ENCODE measurements at places on chromosomes 3 and 15. TPM values are rescaled to one million over a fixed set of nuclear protein-coding genes. Genes with fewer than 3 reads are reported as not detected.
A peak's percentile ranks its signal among the peaks of the same experiment; 100 is the strongest.

GRCh38 chr3:60384341-60384740 is 866.9 kb downstream of the FHIT start:
- no peak for DNase-seq

DNA sequence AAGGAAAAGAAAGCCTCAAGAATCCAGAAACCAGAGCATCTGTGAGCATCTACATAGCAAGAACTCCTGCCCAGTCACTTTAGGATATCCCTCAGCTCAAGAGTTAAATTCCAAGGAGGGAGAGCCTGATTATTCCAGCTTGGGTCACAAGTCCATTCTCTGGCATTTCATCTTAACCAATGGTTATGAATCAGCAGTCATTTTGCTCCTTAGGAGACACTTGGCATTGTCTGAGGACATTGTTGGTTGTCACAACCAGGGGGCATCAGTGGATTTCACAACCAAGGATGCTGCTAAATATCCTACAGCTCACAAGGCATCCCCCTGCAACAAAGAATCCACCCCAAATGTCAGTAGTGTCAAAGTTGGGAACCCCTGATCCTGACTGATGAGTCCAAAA is 51.0 kb upstream of the LMCD1 start:
- DNase-seq: no peak

DNA sequence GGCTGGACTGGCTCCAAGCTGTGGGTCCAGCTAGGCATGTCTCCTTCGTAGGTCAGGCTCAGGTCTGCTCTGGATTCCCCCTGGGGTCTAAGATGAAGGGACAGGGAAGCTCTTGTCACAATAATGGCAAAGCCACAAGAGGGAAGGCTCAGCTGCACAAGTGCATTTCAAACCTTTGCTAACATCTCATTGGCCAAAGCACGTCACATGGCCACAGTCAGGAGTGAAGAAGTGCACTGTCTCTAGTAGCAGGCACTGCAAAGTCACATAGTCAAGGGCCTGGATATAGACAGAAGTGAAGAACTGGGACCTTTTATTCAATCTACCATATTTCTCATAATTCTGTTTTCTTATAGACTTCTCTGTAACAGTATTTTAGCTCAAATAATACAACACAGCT is 20.1 kb downstream of the DLEC1 start:
- no peak for DNase-seq

GRCh38 chr3:149640976-149641728 is 16.7 kb downstream of the WWTR1 start:
- DNase-seq: no peak

GRCh38 chr3:48989796-48990635 is at the start of gene P4HTM:
TSS of gene P4HTM (plus strand) at chr3:48990241. CDS start at chr3:48990257, 16 bp downstream.
- peak; percentile 53 for DNase-seq

- no peak for DNase-seq
Observed at GRCh38 chr3:171228240-171228639, 201.7 kb upstream of the SLC2A2 start.

GRCh38 chr3:31565288-31565687 is 32.6 kb downstream of the STT3B start:
- no peak for DNase-seq

DNA sequence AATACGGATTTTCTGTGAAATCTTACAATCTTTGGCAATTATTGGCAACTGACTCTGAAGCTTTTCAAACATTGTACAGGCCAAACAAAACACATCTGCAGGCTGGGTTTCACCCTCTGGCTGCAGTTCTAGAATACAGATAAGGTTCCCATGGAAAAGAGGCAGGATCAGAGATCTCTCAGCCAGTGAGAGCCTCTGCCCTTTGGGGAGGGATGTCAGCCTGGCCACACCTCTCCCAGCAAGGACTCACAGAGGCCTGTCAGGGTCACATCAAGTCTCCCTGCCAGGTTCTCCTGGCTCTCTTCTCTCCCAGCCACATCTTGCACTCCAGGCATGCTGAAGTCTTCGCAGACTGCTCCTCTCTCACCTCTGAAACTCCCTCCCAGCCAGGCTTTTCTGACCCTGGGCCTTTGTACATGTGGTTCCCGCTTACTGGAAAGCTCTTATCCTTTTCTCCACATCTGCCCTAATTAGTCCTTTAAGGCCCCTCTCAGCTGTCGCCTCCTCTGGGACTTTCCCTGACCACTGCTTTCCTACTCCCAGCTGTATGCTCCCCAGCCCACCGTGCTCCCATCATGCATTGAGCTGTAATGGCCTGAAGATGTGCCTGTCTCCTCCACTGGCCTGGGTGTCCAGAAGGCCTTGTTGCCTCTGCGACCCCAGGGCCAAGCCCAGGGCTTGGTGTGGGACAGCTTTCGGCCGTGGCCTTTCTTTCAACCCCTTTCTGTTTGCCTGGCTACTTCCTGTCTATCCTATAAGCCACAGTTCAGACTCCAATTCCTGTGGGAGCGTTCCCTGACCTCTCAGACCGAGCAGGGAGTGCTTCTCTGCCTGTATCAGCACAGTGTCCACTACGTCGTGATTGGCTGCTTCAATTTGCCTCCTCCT is 4.3 kb downstream of the RBP1 start:
- no peak for DNase-seq

GRCh38 chr15:89826671-89827655 is 12.3 kb upstream of the ANPEP start:
- no peak for DNase-seq

DNA sequence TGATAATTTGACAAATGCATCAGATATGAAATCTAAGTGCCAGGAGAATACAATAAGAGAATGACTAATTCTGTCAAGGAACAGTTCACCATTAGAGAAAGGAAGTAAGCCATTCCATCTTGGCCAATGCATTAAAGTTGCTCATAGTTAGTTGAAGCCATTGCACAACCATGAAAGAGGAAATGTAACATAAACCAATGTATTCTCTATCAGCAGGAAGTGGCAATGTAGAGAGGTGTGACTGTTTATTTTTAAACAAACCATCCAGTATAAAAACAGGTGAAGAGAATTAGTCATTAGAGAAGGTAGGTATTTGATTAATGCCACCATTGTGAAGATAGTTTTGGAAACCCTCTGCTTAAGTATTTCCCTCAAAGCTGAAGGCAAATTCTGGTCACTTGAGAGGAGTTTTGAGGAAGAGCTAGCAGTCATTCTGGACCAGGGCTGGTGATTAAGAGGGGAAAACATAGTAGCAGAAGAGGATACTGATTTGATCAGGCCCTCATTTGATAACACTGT is 10.7 kb upstream of the ANXA2 start:
- DNase-seq: peak; percentile 40

- no peak for DNase-seq
Observed at GRCh38 chr3:84943379-84943778, 15.4 kb upstream of the CADM2 start.

DNA sequence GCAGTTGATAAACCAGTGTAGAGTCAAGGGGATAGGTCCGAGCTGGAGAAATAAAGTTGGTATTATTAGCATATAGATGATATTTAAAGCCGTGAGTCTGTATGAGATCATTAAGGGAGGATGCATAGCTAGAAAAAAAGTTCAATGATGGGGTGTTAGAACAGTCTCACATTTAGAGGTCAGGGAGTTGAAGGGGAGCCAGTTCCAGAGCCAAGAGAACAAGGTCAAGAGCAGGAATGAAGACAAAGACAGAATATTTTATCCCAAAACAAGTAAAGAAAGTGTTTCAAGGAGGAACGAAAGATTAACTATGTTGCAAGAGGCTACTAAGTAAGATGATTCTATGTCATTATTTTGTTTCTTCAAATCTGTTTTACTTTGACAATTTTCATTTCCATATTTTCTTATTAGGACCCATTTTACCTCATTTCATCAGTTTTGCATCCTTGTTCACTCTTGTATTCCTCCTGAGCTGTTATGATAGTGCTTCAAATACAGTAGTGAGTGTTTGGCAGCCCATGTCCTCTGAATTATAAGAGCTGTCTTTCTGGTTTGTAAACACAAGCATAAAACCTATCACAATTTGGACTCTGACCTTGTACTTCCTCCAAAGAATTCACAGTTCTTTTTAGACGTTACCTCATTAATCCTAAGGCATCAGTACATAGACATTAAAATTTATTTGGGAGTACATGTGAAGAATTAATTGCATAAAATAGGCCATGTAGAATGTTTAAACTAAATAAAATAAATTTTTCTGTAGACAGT is 695.7 kb upstream of the NECTIN3 start:
- no peak for DNase-seq

DNA sequence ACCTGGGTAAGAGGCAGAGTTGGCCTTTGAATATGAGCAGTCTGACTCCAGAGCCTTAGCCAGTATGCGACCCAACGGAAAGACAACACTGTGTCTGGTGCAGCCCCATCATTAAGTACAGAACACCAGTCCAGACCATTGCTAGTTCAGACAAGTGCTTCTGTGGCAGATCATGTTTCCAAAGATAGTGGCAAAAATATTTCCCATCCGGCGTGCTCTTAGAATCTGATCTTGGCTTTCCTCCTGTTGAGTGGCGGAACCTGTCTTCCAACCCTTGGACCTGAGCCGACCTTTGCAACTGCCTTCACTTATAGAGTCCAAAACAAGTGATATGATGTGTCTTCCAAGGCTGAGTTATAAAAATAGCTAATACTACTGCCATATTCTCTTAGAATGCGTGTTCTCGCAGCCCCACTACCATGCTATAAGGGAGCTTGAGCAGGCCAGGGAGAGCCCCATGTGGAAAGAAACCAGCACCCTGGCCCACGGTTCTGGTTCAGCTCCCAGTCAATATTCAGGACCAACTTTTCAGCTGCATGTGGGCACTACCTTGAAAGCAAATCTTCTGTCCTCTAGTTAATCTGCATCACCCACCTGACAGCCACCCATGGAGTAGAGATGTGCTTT is 322.4 kb upstream of the SLCO3A1 start:
- DNase-seq: no peak

DNA sequence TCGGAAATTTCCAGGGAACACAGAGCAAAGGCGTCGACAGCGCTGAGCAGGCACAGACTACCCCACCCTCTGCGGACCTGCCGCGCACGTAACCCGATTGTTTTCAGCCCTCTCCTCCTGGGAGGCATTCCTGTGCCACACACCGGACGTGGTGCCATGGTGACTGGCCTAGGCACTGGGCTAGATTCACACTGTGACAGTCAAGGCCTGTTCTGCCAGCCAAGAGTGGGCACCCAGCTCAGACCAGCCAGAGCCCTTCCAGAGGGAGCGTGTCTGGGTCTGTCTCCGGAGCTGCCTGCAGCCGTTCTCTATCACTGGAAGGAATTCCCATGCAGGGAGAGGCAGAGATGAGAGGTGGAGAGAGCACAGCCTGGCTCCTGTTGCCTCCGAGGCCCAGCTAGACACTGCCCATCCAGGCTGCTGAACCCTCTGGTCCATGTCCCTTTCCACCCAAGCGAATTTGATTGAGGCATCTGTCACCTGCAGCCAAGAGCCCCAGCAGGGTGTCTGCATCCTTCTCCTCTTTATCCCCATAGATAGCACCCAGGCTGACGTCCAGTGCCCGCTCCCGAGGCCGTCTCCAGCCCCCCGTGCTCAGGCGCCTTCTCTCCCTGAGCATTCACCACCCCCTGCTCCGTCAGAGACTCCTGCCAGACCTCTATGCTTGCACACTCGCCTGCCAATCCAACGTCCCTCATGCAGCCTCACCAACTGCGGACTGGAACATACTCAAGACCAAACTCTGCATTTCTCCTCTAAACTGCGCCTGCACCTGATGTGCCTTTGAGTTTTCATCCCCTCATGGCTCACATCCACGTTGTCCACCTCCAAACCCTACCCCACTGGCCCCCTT is 267.5 kb downstream of the OCA2 start:
- DNase-seq: no peak

DNA sequence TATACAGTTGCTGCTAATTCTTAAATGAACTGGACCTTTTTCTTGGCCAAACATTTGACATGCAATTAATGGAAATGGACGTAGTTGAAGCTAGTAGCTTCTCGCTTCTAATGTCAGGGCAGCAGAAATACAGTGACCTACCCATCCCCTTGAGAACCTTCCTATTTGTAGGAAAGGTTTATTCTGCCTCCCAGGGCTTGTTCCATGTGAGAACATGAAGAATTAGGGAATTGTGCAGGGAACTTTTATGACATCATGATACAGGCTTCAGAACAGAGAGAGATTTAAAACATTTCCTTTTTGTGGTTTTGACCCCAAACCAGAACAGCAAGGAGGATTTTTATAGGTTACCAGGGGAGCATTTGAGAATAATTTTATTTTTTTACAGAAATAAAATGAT is 406.6 kb upstream of the PPP2R3A start:
- DNase-seq: no peak

GRCh38 chr3:48407542-48408099 is 22.3 kb downstream of the PLXNB1 start:
- no peak for DNase-seq

DNA sequence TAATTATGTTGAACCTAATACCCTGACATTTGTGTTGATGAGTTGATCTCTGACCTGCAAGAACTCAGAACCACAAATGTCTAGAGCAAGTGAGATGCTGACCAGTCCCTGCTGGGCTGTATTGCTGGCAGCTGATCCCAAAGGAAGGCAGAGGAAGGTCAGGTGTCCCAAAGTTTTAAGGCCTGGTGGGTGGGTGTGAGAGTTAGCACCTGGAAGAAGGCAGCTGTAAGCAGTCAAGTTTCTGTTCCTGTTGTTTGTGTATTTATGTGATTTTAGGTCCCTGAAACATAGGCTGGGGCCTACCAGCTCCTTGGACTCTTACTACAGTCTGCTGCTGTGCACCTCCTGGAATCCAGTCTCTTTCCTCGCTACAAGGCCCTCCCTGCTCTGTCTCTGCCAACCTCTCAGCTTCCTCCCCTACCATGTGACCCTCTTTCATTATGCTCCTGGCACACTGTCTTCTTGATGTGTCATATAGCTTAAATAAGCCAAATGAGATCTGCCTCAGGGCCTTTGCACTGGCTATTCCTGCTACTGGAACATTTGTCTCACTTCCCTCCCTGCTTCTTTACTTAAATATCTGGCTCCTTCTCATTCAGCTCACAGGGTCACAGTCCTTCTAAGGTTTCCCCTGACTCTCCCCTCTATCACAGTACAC is 31.0 kb upstream of the ATOSA start:
- no peak for DNase-seq

GRCh38 chr3:99693636-99694035 is 55.2 kb downstream of the COL8A1 start:
- no peak for DNase-seq

DNA sequence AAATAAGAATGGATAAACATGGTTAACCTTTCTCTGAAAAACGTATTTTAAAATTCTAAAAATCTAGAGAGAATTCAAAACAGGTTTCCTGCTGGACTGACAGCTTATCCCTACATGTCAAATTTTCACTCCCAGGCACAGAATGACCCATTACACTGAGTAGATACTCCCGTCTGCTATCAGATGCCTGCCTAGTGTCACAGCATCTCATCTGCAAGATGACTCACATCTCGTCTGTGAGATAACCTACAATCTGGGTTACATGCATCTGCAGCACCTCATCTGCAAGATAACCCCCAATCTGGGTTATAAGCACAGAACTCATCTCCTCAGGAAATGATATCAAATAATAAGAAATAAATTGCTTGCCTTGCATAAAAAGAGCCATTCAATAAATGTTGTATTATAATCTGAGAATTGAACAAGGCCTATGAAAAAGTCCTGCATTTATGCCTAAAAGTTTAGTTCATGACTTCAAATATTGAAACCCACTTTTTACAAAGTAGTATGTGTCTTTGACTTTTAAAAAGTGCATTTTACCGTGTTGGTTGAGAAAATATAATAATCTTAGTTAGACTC is 188.3 kb upstream of the THBS1 start:
- DNase-seq: no peak

The WNT5A gene
- total RNA-seq: not detected

The REC114 gene
- not detected for total RNA-seq

The SKOR1 gene
- total RNA-seq: 2.5 TPM

The POU1F1 gene
- not detected for total RNA-seq

The OR5K2 gene
- not detected for total RNA-seq

The STAG1 gene
- total RNA-seq: 58.6 TPM

The OXTR gene
- 0.17 TPM for total RNA-seq

The ITIH1 gene
- total RNA-seq: not detected

The ROBO2 gene
- total RNA-seq: not detected

Data from CD4-positive, CD25-positive, alpha-beta regulatory T cell (primary cell).